Neuronal stem cell (in vitro differentiated cells): ENCODE measurements at places on chromosomes 12 and 14.

DNA sequence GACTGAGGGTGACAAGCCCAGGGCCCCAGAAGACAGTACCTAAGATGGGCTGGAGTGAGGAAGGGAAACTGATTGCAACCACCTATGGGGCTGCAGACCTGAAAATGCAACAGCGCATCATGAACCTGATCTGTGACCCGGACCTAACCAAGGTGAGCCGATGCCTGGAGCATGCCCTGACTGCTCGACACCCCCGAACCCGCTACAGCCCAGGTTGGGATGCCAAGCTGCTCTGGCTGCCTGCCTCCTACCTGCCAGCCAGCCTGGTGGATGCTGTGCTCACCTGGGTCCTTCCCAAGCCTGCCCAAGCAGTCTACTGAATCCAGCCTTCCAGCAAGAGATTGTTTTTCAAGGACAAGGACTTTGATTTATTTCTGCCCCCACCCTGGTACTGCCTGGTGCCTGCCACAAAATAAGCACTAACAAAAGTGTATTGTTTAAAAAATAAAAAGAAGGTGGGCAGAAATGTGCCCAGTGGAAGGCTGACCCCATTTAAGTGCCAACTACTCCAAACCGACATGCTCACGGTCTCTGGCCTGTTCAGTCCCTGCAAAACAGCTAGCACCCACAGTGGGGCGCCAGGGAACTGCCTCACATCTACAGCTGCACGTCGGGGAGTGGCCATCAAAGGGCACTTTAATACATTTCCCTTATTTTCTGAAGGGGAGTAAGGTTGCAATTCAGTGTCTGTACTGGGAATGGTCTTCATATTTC is 4.2 kb downstream of the RDH5 start:
- DNase-seq = no peak

GRCh38 chr14:68822132-68822651 is 29.3 kb upstream of the ZFP36L1 start:
- DNase-seq = no peak

GRCh38 chr12:6047249-6048237 is 76.9 kb downstream of the VWF start:
- no peak for DNase-seq

DNA sequence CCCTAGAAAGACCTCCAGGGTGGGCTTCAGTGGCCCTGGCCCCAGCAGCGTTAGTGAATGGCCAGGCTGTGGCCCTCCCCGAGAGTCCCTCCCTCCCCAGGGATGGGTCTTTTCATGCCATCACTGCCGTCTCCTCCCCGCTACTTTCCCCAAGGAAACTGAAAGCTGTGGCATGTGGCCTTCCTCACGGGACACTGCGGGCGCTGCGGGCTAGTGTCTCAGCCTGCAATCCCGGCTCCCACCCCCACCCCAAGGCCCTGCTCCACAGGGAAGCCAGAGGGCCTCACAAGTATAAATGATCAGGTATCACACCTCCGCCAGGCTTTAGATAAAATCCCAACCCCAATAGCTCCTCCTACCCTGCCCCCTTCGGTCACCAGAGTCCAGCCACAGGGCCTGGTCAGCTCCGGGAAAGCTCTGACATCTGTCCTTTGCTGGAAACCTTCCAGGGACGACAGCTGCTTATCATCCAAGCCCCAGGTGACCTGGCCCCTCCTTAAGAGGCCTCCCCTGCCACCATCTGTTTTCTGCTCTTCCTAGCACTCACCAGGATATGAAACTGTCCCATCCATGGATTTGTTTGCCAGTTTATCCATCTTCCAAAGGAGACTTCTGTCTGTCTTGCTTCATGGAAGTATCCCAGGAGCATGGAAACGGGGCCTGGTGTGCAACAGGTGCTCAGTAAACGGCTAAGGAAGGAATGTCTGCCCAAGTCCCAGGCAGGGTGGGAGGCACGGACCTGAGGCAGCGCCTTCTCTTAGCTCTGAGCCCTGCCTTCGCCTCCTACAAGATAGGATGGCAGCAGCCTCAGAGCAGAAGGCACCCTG is 31.6 kb downstream of the CCDC85C start:
- no peak for DNase-seq
